ENCODE measurements at places on chromosomes 7 and 10.

DNA sequence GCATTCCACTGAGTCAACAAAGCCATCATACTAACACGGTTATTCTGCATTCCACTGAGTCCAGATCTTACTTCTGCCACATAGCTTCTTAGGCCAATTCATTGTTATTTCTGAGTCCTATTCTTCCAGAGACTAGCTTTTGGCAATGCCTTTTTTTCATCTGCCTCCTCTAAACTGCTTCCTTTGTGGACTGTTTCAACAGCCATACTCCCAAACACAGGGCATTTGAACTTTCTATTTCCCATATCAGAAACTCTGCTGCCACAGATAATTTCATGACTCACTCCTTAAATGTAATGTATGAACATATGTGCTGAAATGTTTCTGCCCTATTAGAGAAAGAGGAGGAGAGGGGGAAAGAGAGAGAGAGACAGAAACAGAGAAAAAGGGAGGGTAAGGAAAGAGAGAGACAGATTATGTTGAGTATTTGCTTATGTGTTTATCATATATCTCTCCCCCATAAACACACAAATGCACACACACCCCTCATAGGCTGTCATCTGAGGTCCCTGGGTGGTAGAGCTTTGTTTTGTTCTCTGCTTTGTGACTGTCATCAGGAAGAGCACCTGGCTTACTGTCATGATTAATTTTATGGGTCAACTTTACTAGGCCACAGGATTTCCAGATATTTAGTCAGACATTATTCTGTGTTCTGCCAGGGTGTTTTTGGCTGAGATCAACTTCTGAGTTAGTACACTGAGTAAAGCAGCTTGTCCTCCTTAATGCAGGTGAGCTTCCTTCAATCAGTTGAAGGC is 308.0 kb upstream of the KCND2 start:
- no peak for DNase-seq

DNA sequence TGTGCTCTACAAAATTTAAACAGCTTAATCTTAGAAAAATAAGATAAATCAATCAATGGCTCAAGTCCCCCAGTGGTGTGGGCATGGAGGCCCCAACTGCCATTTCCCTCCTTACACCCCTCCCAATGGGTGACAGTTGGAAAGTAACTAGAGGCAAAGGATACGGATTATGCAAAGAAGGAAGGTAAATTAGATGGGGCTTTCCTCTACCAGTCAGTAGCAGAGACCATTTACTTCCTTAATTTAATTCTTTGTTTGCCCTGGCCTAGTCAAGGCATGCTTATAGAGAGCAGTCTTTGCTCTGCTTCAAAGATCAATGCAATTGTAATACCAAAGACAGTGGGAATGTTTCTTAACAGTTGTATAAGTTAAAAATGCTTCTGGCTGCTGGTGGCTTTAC is 63.3 kb upstream of the PAPSS2 start:
- no peak for DNase-seq

DNA sequence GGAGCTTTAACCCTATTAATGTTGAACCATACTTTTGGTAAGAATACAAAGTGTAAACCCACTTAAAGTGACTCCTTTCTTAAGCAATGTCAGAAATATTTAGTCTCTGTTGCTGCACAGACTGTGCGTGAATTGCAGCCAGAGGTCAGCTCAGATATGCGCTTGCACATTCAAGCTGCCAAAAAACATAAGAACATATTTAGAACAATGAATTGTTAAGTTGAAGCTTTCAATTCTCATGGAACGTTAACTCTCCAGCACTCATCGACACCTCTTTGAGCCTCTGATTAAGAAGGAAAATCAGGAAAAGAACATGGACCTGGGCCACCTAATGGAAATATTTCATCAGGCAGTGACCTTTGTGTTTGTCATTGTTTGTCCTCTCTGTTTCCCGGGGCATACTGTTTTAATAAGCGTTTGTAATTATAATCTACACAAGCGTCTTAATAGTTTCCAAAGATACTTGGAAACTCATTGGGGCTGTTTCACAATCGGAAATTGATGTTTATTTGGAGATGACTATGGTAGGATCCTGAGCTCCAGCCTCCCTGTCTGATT is 193.0 kb upstream of the CELF2 start:
- DNase-seq = no peak

DNA sequence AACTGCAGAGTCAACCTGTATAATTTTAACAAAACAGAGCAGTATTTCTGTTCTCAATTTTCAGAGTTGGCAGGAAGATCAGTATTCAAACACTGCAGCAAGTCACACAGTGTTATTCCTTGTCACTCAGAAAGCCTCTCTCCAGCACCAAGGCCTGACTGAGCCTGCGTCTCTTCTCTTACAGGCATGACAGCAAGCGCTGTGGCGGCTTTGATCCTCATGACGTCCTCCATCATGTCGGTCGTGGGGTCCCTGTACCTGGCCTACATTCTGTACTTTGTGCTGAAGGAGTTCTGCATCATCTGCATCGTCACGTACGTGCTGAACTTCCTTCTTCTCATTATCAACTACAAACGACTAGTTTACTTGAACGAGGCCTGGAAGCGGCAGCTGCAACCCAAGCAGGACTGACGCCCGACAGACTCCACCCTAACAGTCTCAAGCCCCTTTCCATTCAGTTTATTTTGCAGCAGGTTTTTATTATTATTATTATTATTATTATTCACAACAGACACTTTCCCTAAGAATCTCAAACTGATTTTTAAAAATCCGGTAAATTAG is 28.0 kb downstream of the GUSB start:
- DNase-seq = no peak

GRCh38 chr7:94045581-94045980 is 41.4 kb upstream of the BET1 start:
- no peak for DNase-seq

GRCh38 chr10:129411772-129412171 is 55.3 kb upstream of the MGMT start:
- no peak for DNase-seq

DNA sequence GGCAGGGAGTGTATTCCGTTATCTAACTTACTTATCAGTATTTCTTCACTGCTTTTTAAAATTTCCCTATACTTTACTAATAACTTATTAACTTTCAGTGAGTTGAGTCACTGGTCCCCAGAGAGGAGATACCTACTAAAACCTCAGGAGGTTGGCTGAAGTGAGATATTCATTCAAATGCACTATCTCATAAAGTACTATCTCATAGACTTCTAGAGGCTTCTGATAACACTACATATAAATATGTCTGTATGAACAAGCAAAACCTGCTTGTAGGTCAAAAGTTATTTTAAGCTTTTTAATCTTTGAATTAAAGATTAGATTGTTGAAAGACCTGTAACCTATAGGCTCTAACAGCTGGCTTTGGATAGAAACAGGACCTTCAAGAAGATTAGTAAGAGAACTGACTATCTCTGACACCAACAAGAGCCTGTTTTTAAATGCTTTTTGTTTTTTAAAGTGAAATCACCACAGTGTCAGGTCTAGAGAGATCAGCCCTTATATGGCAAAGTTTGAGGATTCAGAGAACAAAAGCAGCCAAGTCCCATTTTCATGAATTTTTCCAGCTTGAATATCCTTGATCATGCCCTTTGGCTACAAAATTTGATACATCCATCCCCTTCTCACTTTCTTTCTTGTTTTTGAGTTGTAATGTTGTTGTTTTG is 242.2 kb downstream of the ARL4A start:
- DNase-seq = no peak

- DNase-seq = no peak
Measured at GRCh38 chr10:79488336-79488735, 24.0 kb upstream of the EIF5AL1 start.

DNA sequence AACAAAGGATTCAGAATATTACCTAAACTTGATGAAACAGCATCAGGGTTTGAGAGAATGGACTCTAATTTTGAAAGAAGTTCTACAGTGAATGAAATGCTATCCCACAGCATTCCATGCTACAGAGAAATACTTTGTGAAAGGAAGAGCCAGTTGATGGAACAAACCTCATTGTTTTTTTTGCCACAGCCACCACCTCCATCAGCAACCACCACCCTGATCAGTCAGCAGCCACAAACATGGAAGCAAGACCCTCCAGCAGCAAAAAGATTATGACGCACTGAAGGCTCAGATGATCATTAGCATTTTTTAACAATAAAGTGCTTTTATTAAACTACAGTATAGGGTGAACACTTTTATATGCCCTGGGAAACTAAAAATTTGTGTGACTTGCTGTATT is 98.7 kb downstream of the LRRC4 start:
- no peak for DNase-seq

GRCh38 chr7:156735851-156736250 is 95.3 kb downstream of the RNF32 start:
- DNase-seq = no peak

DNA sequence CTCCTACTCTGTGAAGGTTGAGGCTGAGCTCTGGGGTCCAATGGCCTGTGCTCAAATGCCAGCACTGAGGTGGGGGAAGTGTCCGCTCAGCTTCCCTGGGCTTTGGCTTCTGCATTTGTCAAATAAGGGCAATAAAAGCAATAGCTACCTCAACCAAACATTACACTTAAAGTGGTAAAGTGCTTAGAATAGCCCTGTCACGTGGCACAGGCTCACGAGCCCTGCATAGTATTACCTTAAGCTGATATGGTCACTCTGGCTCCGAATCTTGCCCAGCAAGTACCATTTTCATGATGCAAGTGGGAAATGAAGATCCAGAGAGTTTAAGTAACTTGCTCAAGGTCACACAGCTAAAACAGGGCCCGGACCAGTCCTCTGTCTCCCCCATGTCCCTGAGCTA is 451.1 kb upstream of the ZMIZ1 start:
- no peak for DNase-seq

- DNase-seq = no peak
Measured at GRCh38 chr7:30727061-30727945, 24.6 kb upstream of the INMT start.

Data from activated CD4-positive, alpha-beta T cell treated with anti-CD3 and anti-CD28 coated beads for 24 hours (primary cell).